Muscle of leg (tissue), 16 donors: ENCODE measurements at places on chromosomes 5 and 9. TPM values are rescaled to one million over a fixed set of nuclear protein-coding genes. Genes with fewer than 3 reads are reported as not detected.

DNA sequence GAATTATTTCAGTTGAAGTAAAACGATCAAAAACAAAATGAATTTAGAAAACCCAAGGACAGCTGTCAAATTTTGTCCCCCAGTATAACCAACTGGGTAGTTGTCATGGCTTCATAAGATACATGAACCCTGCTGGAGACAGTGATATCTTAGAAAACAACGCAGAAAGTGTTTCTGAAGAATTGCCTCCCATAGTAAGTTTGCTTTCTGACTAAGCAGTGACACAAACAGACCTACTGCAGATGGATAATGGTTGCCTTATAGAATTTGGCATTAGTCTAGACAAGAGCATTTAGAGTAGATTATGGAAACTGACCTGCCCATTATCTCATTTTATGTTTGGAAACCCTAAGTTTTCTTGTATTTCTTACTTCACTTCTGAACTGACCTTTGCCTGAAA lies 187.7 kb upstream of the KCNN2 start:
- H3K36me3 ChIP-seq, result no peaks in the 10 kb centered on the region
- no peak for DNase-seq
- H3K4me3 ChIP-seq, result no peak overlapping the region
- no peaks in the 10 kb centered on the region for H3K27me3 ChIP-seq
- H3K4me1 ChIP-seq, result no peaks in the 10 kb centered on the region
- H3K27ac ChIP-seq, result no peak overlapping the region

- no peaks in the 10 kb centered on the region for H3K27me3 ChIP-seq
- H3K4me3 ChIP-seq, result no peak overlapping the region
- peaks cover 21% of the 10 kb centered on the region for H3K4me1 ChIP-seq
- H3K36me3 ChIP-seq, result no peaks in the 10 kb centered on the region
- no peak overlapping the region for H3K27ac ChIP-seq
Measured at GRCh38 chr5:124259017-124259416, 487.4 kb downstream of the ZNF608 start.

- H3K36me3 ChIP-seq, result no peaks in the 10 kb centered on the region
- H3K4me1 ChIP-seq, result peaks cover 4% of the 10 kb centered on the region
- no peak for DNase-seq
- no peaks in the 10 kb centered on the region for H3K27me3 ChIP-seq
- no peak overlapping the region for H3K4me3 ChIP-seq
Measured at GRCh38 chr5:125214080-125214479, 467.6 kb upstream of the ZNF608 start.

DNA sequence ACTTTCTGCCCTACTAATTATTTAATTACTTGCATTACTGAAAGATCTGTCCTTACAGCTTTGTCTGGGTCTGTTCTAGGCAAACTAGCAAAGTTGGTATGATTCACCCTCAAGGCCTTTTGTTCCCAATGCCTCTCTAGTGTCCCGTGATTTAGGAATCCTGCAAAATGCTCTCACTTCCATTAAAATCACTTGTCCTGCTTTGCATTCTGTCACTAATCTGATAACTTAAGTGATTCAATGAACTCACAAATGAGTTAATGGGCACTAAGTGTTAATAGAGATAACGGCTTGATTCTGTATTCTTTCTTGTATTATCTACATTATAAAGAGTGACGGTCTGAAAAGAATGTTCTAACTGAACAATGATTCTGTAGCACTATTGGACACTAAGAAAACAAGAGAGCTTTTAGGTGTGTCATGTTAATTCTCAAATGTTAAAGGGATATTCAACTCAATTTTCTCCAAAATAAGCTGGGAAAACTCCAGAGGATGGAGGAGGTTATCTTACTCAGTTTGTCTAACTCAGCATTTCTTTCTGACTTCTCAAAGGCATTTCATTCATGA lies 697.3 kb downstream of the CETN3 start:
- H3K4me1 ChIP-seq, result no peaks in the 10 kb centered on the region
- H3K36me3 ChIP-seq, result no peaks in the 10 kb centered on the region
- no peaks in the 10 kb centered on the region for H3K27me3 ChIP-seq
- no peak overlapping the region for H3K4me3 ChIP-seq
- no peak overlapping the region for H3K27ac ChIP-seq

PDCD1LG2 gene
- 1.3 TPM for total RNA-seq

MYOT gene
- total RNA-seq, result 125 TPM
